Right ventricle myocardium inferior (tissue), 1 donor: ENCODE measurements at places on chromosomes 1 and 21. TPM values are rescaled to one million over a fixed set of nuclear protein-coding genes. Genes with fewer than 3 reads are reported as not detected.

The EFNA3 gene
- total RNA-seq, result 1.1 TPM

The XCL2 gene
- not detected for total RNA-seq

DNA sequence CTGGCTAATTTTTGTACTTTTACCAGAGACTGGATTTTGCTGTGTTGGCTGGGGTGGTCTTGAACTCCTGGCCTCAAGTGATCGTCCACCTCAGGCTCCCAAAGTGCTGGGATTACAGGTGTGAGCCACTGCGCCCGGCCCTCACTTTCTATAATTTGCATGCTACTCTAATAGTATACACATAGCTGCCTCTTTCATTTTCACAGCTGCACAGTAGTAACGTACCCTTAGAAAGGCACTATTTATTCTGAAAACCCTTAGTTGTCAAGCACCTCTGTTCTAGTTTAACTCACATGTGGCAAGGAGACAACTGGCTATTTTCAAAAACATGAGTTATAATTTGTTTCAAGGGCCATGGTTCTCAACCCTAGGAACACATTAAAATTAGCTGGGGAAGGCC lies 17.2 kb downstream of the TPM3 start:
- no peak for DNase-seq

GRCh38 chr1:11690397-11691301 lies 861 bp upstream of the DRAXIN start:
- no peak for DNase-seq

- no peak for DNase-seq
Measured at GRCh38 chr1:37306461-37306860, 167.9 kb upstream of the ZC3H12A start.

- no peak for DNase-seq
Measured at GRCh38 chr1:203227371-203228083, 1.9 kb downstream of the CHIT1 start.

GRCh38 chr1:16146279-16147155 lies 9.4 kb downstream of the EPHA2 start:
- peak; percentile 86 for DNase-seq

DNA sequence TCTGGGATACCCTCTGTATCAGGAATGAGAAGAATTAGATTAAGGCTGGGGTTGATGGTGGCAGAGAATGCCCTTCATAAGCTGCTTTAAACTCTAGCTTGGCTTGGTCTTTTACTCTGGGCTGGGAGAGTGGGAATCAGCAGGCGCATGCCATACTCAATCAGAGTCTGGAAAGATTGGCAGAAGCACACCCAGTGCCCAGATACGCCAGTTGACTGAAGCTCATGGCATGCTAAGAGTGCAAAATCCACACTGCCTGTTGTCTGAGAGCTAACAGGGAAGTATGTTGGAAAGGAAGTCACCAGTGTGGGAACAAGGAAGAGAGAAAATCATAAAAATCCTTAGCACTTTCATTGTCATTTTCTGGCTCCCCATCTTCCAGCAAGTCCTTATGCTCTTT lies 53.0 kb downstream of the HMCN1 start:
- DNase-seq, result no peak

GRCh38 chr1:91335603-91336002 lies 69.0 kb downstream of the HFM1 start:
- no peak for DNase-seq

DNA sequence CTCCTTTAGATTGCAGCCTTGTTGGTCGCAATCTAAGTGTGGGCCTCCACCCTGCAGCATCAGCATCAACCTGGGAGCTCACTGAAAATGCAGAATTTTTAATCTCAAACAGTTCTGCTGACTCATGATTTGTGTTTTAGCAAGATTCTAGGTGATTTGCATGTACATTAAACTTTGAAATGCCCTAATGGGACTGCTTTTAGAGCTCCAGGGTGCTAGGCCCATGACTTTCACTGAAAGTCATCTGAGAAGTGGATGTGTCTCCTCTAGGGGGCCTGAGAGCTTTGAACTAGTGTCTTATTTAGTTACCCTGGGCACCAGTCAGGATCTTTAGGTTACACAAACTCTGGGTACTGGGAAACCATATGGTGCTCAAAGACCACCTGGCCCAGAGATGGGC lies 9.0 kb downstream of the TRIM67 start:
- DNase-seq, result no peak

GRCh38 chr1:7223334-7224080 lies 438.3 kb downstream of the CAMTA1 start:
- DNase-seq, result no peak

GRCh38 chr1:23611601-23612327 lies 52.5 kb upstream of the ID3 start:
- DNase-seq, result no peak
